Activated naive CD8-positive, alpha-beta T cell treated with anti-CD3 and anti-CD28 coated beads, Interleukin-2, amount 50 U/mL, for 16 hours (primary cell): ENCODE measurements at places on chromosomes 4 and X.

GRCh38 chrX:22310779-22311178 is 38.1 kb downstream of the CBLL2 start:
- no peak for DNase-seq

DNA sequence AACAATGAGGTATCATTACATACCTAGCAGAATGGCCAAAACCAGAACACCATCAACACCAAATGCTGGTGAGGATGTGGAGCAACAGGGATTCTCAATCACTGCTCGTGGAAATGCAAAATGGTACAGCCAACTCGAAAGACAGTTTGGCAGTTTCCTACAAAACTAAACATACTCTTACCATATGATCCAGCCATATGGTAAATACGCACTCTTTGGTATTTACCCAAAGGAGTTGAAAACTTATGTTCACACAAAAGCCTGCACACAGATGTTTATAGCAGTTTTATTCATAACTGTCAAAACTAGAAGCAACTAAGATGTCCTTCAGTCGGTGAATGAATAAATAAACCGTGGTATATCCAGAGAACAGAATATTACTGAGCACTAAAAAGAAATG is 7.8 kb downstream of the CASP3 start:
- DNase-seq, result no peak

DNA sequence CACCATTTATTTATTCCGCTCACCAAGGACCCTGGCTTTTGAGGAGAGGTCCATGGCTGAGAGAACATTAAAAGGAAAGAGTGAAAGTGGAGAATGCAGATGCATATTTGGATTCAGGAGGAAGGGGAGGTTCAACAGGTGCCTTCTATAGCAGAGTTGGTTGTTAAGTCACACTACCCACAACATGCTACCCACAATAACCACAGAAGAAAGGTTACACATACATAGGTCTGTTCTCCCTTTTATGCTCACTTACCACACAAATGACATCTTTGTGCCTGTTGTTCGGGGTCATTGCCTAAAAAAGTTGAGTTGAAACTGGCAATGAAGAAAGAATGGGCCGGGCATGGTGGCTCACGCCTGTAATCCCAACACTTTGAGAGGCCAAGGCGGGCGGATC is 587.4 kb downstream of the RPA4 start:
- no peak for DNase-seq

GRCh38 chr4:53703267-53703655 is 112.0 kb upstream of the LNX1 start:
- DNase-seq, result no peak

DNA sequence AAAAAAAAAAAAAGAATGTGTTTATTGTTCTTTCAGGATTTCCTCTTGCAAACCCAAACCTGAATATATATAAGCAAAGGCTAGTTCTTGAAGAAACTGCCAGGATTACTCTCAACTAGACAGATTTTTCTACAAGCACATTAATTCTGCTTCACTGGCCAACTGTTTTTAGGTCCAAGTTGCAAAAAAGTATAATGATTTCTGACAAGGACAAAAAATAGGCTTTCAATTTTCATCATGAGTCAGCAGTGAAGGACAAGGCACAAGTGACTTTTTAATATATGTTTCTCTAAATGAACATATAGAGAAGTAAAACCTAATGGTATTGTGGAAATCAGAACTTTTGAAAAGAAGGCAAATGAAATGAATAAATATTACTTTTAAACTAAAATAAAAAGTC is 73.7 kb downstream of the ELOVL6 start:
- DNase-seq, result no peak

DNA sequence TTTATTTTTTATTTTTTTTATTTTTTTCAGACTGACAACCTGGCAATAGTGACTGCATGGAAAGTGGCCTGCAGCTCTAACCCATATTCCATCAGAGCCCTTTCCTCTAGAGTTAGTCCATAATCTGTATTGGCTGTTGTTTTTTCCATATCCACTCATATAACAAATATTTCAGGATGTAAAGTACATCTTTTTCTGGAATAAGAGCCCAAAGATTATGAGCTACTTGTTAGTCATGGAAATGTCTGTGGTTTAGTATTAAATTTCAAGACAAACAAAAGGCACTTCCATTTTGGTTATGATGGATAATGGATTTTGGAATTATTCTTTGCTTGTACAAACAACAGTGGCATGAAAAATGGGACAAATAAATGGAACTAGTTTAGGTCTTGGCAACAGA is 296.0 kb upstream of the HS3ST1 start:
- DNase-seq, result no peak

DNA sequence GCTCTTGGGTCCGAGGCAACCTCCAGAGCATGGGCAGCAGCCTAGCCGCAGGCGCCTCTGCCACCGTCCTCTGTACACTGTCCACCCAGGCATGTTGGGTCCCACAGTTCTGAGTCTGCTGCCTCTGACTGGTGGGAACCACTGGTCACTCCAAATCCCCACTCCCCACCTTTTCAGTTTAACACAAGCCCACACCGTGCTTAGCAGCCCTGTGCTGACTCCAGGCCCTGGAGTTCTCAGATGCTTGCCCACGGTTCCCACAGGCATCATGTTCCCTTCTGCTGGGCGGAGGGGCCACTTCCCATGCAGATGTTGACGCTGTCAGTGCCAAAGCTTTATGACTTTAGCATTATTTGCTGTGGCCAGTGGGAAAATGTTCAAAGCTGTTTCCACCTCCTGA is 104.5 kb downstream of the SCD5 start:
- DNase-seq, result no peak

- no peak for DNase-seq
These were observed 9.8 kb downstream of the ZFP92 start for GRCh38 chrX:153420851-153421599.

- no peak for DNase-seq
These were observed 430.3 kb downstream of the SPRY1 start for GRCh38 chr4:123826896-123827295.

- no peak for DNase-seq
These were observed 86.1 kb downstream of the CPE start for GRCh38 chr4:165464813-165465381.

- DNase-seq, result no peak
These were observed 55.8 kb upstream of the ENPP6 start for GRCh38 chr4:184273166-184274147.

- DNase-seq, result no peak
These were observed 37.2 kb downstream of the PCDH7 start for GRCh38 chr4:30757357-30757756.
